ENCODE measurements at places on chromosomes 5 and 9.

- no peak for DNase-seq
Observed at GRCh38 chr9:120562861-120563443, 17.0 kb downstream of the CDK5RAP2 start.

- DNase-seq = no peak
Observed at GRCh38 chr9:70995511-70995910, 125.9 kb downstream of the TRPM3 start.

DNA sequence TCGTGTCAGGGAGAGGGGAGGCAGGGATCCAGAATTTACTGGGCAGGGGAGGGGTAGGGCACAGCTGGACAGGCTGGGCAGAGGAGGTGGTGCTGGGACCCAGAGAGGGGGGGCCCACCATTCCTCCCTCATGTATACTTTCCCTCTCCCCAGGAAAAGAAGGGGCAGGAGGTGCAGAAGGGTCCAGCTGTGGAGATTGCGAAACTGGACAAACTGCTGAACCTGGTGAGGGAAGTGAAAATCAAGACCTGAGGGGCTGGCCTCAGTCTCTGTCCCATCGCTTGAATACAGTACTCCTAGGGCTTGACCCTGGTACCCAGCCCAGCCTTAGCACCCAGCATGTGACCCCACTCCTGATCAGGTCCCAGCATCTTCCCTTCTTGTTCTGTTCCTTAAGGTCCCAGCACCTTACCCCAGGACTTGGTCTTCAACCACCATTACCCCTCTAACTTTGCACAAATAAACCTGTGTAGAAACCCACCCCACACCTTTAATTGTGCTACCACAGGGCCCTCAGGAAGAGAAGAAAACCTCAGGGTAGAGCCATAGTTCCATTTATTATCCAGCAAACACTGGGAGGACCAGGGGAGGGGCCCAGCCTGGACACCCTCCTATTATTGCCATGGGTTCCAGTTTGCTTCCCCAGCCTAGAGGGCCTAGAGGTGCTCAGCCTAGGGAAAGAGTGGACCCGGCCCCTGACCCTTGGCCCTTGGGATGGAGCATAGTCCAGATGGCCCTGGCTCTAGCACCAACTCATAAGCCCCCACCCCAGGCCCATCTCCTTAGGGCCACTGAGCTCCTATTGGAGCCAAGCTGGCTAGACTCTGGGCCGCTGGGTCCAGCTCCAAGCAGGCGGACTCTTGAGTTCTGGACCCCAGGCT lies 2.0 kb downstream of the ENHO start:
- no peak for DNase-seq

DNA sequence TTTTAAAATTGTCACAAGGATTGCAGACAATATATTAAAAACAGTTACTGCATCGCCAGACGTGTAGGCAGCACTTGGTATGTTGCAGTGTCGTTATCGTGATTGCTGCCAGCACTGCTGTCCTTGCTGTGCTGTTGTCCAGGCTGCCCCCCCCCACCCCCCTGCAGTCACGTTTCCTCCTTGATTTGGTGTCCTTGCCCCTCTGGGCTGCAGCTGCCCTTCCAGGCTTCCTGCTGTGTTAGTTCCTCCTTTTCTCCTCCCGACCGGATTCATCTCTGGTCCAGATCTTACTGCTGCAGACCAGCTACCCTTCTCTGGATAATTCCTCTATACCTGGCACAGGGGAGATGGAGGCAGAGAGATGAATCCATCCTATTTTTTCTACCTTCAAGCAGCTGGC lies 298.9 kb downstream of the TRIM32 start:
- no peak for DNase-seq

GRCh38 chr5:93894601-93895354 lies 153.4 kb upstream of the POU5F2 start:
- DNase-seq = no peak

DNA sequence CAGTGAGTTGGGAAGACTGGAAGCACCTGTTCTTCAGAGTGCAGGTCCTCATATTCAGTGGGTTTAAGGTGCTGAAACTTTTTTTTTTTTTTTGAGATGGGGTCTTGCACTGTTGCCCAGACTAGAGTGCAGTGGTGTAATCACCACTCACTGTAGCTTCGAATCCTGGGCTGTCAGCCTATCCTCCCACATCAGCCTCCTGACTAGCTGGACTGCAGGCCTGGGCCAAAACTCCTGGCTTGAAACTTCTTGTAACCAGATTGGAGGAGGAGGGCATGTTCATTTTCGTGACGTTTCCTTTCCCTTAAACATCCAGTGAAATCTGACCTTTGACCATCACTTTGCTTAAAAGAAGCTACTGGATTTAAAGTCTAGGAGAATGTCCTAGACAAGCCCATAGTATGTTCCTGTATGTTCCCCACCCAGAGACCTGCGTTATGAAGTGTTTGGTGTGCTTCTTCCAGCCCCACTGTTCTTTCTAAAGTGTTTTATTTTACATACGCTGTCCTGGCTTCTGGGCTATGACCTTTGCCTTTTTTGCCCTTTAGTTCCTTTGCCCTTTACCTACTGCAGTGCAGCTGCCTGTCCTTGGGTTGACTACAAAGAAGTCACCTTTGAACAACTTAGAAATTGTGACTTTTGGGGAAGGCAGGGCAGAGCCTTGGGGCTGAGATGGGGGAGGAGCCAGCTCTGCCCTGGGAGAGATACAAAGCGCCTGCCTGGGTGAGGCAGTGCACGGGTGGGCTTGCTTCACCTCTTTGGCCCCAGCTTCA lies 18.4 kb downstream of the TENT4A start:
- DNase-seq = no peak

DNA sequence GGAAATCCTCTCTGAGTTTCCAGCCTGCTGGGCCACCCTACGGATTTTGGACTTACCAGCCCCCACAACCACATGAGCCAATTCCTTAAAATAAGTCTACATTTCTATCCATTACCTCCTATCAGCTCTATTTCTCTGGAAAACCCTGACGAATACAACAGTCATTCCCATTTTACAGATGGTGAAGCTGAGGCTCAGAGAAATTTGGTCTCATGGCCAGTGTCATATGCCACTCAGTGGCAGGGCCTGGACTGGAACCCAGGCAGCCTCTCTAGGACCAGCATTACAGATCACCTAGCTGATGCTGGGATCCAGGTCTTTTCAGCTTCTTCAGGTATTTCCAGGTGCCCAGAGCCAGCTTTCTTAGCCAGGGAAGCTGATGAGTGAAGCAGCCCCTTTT lies 45.0 kb upstream of the SH3PXD2B start:
- no peak for DNase-seq

- no peak for DNase-seq
Observed at GRCh38 chr5:16134204-16134603, 45.4 kb downstream of the MARCHF11 start.

DNA sequence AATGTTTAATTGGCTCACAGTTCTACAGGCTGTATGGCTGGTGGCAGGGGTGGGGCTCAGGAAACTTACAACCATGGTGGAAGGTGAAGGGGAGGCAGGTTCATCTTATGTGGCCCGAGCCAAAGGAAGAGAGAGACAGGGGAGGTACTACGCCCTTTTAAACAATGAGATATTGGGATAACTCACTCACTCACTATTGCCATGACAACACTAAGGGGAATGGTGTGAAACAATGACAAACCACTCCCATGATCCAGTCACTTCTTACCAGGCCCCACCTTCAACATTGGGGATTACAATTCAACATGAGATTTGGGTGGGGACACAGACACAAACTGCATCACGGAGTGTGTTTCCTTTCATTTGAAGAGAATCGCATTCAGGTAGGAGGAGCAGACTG lies 220.9 kb downstream of the GADD45G start:
- DNase-seq = no peak

- DNase-seq = no peak
Observed at GRCh38 chr5:20601678-20602100, 613.7 kb upstream of the CDH18 start.

DNA sequence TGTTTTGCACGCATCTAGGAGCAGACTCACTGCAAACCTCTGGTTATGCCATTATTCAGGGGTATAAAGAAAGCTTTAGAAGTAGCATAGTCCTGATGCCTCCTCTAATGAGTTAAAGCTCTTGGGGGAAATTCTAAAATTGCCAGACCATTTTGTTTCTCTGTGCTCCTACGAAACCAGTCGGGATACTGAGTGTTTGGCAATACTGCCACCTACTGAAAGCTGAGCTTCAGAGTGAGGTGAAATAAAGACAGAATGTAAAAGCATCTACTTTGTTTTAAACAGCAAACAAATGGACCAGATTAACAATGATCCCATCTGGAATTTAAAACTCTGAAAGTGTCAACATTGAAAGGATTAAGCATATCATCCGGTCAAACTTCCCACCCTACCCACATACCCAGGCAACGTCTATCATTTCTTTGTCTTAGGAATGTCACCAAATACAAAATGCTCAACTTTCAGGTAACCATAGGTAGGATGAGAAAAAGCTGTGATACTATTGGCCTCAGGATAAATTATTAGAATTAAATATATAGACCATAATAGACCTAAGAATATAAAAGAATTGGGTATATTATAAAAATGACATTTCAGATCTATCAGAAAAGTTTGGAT lies 77.8 kb upstream of the SHISAL2B start:
- no peak for DNase-seq

Data from stimulated activated CD4-positive, alpha-beta T cell treated with anti-CD3 and anti-CD28 coated beads, Interleukin-1b, Interleukin-23, amount 100 ng/mL, for 48 hours (primary cell).